ENCODE measurements at places on chromosomes 5 and 9.

DNA sequence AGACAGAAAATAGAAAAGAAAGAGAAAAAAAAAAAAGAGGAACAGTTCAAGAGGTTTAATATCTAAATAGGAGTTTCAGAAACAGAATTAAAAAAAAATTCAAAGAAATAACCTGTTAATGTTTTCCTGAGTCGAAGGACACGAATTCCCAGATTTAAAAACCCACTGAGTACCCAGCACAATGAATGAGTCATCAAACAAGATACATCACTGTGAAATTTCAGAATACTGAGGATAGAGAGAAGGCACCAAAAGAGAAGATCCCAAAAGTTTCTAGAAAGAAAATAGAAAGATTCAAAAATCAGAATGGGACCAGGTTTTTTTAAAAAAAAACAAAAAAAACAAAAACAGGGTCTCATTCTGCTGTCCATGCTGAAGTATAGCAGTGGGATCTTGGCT is 8.8 kb downstream of the CDO1 start:
- DNase-seq = no peak

DNA sequence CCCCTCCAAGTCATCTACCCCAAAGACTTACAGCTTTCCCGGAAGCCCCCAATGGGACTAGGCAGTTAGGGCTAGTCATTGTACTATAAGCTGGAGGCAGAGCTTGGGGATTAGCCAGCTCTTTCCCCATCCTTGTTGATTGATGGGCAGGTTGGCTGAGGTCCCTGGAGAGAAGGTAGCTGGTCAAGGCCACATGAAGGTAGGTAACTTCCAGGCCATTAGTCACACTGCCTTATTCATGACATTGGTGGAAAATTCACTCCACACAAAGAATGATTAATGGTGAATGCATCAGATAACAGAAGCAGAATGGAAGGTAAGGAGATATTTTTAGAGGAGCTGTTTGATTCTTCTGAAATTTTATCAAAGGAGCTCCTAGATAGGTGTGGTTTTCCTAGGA is 49.5 kb upstream of the TGFBR1 start:
- DNase-seq = no peak

DNA sequence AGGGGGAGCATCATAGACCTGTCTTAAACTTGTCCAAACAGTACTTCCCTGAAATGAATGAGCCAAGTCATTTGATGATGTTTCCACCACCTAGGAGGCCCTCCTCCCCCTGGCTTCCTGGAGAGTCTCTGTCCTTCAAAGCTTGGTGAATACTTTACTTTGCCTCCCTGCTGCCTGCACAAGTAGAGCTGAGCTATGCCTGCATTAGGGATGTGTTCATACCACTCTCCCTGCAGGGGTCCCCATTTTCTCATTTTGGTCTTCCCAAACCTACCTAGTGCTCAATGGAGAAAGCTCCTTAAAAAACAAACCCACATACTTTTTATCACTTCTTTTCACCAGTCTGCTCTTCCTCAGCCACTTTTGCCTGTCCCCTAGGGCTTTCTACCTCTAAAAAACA is 7.7 kb downstream of the CCNI2 start:
- DNase-seq = no peak

DNA sequence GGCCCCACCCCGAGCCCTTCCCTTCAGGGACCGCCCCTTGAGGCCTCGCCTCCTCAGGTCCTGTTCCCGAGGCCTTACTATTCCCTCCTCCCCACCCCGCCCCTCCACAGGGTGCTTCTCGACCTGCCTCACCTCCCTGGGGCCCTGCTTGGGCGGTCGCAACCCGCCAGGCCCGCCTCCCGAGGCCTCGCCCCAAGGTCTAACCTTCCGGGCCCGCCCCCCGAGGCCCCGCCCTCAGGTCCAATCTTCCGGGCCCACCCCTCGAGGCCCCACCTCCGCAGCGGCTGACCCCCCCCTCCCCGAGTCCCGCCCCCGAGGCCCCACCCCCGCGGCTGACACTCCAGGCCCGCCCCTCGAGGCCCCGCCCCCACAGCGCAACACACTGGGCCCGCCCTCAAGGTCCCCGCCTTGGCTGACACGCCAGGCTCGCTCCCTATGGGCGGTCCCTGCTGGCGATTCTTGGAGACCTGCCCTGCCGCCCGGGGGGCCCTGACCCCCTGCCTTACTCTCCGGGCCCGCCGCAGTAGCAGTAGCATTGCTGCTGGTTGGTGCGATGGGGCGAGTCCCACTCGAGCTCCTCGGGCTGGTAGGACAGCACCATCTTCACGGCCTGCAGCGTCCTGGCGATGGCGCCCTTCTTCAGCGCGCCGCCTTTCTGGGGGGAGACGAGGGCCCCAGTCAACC is 8.2 kb downstream of the PHF19 start:
- DNase-seq = peak; percentile 60

DNA sequence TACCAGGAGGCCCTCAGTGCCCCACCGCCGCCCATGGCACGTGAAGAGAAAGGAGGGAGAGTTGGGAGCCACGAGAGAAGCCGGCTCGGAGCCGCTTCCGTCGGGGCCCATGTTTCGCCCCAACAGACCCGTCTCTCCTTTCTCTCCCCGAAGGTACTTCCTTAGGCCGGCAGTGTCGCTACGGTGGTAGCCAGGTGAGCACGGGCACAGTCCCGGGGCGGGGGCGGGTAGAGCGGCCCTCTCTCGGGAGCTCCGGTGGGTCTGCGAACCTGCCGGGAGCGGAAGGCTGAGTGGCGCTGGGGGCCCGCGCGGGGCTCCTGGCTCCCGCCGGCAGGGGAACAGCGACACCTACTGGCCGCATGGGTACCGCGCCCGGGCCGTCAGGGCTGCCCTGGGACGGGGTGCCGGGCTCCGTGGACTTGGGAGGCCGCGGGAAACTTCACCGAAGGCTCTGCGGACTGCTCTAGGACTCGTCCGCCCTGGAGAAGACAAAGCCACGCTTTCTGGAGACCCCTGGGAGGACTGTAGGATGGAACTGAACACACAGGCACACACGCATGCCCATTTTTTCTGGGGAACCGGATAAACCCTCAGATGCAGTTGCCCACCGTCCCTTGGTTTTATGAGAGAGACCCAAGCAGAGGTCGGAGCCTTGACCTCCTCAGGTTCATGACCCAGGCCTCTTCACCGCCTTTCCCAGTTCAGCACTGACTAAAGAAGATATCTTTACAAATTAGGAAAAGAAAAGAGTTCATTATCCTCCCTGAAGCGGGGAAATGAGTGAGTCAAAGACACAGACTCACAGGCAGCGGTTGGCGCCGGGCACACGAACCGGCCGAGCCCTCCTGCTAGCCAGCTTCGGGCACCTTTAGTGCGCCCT is 202.5 kb downstream of the MEF2C start:
- DNase-seq = no peak

GRCh38 chr9:109934136-109934856 is 154.3 kb downstream of the PALM2AKAP2 start:
- no peak for DNase-seq

- no peak for DNase-seq
Observed at GRCh38 chr9:124615100-124615742, 108.0 kb upstream of the NR5A1 start.

GRCh38 chr5:22780756-22781155 is 72.4 kb downstream of the CDH12 start:
- no peak for DNase-seq

DNA sequence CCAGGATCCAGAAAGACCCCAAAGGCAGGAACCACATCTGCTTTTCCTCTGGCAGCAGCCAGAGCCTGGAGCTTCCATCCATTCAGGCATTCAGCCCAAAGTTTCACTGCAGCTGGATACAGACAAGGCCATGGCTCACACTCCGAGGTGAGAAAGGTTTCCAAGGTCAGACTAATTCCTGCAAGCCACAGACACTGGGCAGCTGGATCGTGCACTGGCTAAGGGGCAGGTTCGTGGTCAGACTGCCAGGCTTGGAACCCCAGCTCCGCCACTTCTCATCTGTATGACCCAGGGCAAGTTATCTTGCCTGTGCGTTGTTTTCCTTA is 36.9 kb downstream of the SPOCK1 start:
- DNase-seq = no peak

- DNase-seq = peak; percentile 58
Observed at GRCh38 chr9:77598524-77598923, 49.6 kb downstream of the GNA14 start.

GRCh38 chr9:13814647-13815400 is 499.1 kb downstream of the NFIB start:
- DNase-seq = no peak

DNA sequence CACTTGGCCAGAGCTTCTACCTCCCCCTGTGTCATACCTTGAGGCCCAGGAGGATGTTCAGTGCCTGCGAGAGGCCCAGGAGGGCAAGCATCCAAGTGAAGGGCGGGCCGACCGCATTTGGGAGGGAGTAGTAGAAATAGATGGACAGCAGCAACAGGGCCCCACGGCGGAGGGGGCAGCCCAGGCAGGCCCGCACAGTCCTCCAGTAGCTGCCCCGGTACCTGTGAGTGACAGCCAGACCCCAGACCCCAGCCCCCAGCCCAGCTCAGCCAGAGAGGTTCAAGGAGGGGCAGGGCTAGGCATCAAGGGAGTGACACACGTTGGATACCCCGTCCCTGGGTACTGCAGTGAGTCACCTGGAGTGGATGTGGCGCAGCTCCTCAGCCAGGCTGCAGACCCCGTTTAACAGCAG is 1.4 kb downstream of the STING1 start:
- no peak for DNase-seq

GRCh38 chr9:70933321-70933720 is 188.1 kb downstream of the TRPM3 start:
- DNase-seq = no peak

DNA sequence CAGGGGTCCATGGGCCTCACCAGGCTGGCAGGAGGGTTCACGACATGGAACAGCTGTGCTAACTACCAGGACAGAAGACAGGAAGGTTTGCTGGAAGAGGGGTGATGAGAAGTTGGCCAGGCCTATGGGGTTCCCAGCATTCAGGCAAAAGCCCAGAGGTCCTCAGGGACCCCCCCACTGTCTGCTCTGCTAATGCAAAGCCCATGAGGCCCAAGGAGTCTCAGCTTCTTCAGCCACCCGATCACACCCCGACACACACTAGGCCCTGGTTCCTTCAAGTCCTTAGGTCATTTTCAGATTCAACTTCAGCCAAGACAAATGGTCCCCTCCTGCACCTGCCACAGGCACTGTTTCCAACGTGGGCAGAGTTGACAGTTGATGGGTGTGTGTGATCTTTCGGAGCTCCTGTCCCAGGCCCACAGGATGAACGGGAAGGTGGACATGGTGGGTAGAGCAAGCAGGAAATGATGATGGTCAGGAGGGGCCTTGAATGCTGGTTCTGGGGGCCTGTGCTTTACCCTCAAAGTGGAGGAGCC is 20.4 kb downstream of the ADAMTS2 start:
- DNase-seq = no peak

- DNase-seq = no peak
Observed at GRCh38 chr5:51389288-51389576, 6.0 kb downstream of the ISL1 start.

DNA sequence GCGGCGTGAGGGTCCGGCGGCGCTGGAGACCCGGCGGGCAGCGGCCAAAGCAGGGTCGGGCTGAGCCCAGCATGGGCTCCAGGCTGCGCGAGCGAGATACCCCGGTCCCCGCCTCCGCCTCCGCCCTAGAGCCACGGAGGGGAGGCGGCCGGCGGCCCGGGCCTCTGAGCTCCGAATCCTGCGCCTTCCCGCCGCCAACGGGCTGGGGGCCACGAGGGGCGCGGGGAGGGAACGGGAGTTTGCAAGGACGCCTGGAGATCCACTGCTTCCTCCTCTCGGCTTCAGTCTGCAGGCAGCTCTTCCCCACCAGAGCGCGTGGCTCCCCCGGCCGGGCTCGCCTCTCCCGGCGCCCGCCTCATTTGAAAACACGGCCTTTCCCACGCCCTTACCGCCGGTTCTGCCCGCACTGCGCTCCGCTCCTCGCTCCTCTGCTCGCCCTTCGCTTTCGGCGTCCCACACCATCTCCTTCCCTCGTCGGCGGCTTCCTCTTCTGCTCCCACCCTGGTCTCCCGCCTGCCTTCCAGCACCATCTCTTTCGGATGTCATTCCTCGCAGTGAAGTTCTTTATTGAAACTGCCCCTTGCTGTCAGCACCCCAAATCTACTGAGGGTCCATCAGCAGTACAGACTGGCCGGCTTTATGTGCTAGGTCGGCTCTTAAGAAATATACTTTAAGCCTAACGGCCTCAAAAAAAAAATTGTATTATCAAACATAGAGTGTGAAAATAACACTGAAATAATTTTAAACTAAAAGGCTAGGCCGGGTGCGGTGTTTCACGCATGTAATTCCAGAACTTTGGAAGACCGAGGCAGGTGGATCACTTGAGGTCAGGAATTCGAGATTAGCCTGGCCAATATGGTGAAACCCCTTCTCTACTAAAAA is 105.0 kb upstream of the FAM120A start:
- no peak for DNase-seq

DNA sequence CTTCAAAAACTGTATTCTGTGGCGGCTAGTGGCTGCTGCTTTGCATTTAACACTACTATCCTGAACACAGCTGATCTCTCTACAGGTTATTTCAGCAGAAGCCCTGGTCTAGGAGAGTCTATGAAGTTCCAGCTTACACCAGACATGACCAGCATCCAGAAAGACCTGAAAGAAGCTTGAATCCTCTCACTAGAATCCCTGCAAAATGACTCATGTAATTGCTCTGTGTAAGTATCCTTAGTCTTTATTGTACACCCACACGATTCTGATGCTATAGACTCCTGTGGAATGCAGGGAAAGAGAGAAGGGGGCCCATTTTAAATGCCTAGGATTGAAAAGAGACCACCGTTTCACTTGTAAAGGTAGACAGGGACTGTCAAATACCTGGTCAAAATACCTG is 859 bp upstream of the GRIA1 start:
- no peak for DNase-seq

GRCh38 chr5:164355267-164355830 is 849.9 kb downstream of the MAT2B start:
- no peak for DNase-seq

DNA sequence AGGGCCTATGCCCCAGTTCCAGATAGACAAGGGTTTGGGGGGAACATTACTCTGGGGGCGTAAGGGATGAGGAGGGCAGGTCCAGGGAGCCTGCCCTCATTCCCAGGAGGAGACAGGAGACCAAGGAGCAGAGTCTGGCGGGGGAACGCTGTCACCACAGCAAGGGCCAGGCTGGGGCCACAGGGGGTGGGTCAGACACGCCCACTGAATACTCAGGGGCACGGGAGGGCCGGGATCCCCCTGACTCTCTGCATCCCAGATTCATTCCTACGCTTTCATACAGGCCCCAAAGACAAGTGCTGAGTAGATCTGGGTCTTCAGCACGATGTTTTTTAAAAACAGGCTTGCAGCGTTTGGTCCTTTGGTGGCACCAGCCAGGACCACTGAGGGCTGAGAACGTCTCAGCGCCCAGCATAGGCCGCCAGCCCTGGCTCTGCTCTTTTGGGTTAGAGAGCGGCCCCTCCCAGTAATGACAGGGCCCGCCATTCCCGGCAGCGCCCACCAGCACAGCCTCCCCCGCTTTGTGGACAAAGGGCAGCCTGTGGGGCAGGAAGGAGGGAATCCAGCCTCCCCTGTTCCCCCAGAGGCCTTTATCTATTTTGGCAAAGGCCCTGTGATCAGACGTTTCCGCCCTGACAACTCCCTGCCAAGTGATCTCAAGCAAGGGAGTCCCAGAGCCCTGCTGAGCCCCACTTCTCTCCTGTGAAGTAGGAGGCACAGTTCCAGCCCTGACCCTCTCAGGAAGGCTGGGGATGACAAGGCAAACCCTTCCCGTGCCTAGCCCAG is 24.9 kb downstream of the NEK6 start:
- DNase-seq = no peak
